ENCODE measurements at places on chromosomes 7 and 10.

DNA sequence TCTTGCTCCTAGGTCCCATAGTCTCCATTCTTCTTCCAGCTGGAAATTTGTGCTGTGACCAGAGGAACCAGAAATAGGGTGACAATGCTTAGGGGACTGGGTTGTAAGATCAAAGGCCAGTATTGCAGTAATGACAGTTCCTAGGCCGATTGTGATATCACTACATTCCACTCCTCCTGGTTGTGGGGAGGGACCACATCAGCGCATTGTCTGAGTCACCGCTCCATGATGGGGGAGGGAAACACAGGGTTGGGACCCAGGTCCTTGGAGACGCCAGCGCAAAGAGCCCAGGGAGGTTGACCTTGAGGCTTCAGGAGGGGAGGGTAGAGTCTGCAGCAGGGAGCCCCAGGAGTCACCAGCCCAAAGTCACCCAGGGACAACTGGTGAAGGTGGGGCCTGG is 20.8 kb upstream of the GGCT start:
- DNase-seq = no peak

GRCh38 chr10:124076148-124076733 is 17.2 kb downstream of the CHST15 start:
- DNase-seq = no peak

- no peak for DNase-seq
Observed at GRCh38 chr10:20512631-20513030, 384.5 kb downstream of the NEBL start.

- DNase-seq = no peak
Observed at GRCh38 chr7:110507832-110508231, 583.1 kb upstream of the LRRN3 start.

DNA sequence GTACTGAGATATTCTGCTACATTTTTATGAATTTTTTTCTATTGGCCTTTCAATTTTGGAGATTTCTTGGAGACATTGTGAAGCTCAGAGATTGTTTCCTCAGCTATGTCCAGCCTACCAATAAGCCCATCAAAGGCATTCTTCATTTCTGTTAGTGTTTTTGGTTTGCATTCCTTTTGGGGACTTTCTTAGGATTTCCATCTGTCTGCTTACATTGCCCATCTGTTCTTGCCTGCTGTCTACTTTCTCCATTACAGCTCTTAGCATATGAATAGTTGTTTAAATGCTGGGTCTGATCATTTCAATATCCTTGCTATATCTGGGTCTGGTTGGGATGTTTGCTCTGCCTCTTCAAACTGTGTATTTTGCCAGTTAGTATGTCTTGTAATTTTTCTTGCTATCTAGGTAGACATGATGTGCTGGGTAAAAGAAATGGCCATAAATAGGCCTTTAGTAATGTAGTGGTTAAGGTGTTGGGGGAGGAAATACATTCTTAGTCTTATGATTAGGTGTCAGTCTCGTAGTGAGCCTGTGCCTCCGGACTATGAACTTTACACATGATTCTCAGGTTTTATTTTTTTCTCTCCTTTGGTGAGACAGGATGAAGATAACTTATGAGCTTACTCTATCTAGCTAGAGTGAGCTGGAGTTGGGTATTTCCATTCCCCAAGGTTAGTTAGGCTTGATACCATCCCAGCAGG is 32.6 kb upstream of the NME8 start:
- no peak for DNase-seq

- DNase-seq = no peak
Observed at GRCh38 chr10:124731551-124731950, 12.6 kb downstream of the FAM53B start.

DNA sequence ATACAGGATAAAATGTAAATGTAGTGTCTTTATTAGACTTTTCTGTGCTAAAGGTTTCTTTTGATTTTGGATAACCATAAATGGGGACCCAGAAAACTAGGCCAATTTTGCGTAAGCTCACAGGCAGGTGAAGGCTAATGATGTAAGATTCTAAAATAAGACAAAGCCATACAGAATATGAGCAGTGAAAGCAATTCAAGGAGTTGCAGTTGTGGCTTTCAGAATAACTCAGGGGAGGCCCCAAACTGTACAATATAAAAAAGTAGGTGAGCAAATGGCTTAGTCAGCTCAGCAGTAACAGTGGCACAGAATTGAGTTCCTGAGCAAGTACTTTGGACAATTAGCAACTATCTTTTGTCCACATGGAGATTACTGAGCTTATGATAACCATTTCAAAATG is 81.7 kb upstream of the NRP1 start:
- no peak for DNase-seq

GRCh38 chr7:150997817-150998216 is 7.0 kb downstream of the NOS3 start:
- no peak for DNase-seq

DNA sequence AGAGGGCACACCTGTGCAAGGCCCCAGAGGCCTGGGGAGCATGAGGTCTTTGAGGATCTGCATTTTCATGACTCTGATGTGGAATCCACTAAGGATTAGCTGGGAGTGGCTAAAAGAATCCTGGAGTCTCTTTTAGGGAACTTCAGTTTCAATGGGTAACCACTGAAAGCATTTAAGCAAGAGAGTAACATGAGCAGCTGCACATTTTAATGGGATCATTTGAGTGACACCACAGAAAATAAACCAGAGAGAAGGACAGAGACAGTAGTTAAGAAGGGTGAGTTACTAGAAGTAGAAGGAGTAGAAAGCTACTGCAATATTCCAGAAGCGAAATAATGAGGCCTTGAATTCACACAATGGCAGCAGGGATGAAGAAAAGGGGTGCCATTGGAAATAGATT is 5.2 kb downstream of the GOT1 start:
- no peak for DNase-seq

DNA sequence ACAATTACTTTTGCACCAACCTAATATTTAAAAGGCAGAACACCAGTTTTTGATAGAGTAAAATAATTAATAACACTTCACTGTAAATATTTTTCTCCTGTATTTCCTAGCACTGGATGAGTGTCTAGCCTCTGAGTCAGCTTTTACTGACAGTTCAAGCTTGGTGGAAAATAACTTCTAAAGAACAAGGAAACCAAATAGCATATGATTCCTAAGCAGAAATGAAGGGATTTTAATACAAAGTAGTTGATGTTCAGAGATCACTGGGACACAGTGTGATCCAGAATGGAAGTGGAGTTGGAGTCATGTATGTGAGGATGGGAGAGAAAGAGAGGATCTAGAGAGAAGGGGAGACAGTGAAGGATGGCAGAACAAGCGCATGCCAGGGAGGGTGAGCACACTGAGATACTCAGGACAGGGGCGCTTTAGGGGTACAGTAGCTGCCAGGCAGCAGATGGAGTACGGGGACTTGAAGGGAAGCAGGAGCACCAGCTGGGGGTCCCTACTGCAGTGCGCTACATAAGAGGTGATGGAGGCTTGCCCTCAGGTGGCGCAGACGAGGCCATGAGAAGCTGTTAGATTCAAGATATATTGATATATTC is 117.9 kb upstream of the KLF6 start:
- peak; percentile 53 for DNase-seq

DNA sequence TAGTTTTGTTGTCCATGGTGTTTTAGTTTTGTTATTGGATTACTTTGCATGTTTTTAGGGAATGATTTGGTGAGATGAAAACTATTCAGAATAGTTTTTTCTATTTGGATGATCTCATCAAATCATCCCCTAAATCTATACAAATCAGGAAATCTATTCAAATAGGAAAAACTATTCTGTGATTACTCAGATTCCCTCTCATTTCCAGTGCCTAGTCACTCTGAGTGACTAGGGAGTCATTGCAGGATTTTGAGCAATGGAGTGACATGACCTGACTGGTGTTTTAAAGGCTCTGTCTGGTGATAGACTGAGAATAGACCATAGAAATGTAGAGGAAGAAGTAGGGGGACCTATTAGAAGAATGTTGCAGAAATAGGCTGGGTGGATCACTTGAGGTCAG is 72.4 kb downstream of the TPST1 start:
- DNase-seq = no peak

DNA sequence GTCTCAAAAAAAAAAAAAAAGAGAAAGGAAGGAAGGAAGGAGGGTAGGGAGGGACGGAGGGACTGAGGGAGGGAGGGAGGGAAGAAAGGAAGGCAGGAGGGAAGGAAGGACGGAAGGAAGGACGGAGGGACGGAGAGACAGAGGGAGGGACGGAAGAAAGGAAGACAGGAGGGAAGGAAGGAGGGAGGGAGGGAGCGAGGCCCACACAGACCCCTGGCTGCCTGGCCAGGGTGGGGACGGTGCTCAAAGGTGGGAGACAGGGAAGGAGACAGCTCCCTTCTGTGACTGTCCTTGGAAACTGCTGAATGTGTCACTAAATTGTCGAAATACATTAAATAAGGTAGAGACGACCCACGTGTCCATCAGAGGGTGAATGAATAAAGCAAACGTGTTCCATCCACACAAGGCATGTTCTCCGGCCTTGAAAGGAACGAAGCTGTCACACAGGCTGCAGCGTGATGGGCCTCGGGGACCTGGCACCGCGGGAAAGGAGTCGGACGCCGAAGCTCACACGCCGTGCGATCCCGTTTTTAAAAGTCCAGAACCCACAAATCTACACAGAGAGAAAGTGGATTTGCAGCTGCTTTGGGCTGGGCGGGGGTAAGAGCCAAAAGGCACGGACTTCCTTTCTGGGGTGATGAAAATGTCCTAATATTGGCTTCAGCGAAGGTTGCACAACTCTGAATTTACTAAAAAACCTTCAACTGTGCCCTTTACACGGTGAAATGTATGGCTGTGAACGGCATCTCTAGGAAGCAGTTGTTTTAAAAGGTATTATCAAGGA is 23.3 kb downstream of the ADAP1 start:
- no peak for DNase-seq

- DNase-seq = no peak
Observed at GRCh38 chr7:13882051-13882450, 107.4 kb downstream of the ETV1 start.

DNA sequence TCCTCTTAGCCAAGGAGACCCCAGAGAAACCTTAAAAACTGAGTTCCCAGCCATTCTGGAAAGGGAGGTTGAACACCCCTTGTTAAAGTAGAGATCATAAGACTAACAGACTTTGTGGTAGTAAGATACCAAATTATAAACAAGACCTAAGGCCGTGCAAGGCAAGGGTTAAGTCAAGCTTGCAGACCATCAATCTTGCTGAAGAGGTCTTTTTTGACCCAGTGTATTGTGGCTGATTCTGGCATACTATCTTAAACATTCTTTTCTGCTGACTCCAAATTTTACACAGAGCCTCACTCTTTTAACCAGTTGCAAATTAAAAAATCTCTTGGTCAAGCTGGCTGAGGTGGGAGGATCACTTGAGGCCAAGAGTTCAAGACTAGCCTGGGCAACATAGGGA is 1.2 kb upstream of the TBRG4 start:
- DNase-seq = no peak

GRCh38 chr7:98630149-98630548 is 13.1 kb downstream of the NPTX2 start:
- no peak for DNase-seq

GRCh38 chr10:84499846-84500245 is 171.5 kb downstream of the CCSER2 start:
- no peak for DNase-seq

- DNase-seq = no peak
Observed at GRCh38 chr10:1858547-1858946, 121.2 kb upstream of the ADARB2 start.

- no peak for DNase-seq
Observed at GRCh38 chr10:63684257-63684936, 163.2 kb downstream of the REEP3 start.

- DNase-seq = no peak
Observed at GRCh38 chr10:24355056-24355688, 146.2 kb downstream of the KIAA1217 start.

DNA sequence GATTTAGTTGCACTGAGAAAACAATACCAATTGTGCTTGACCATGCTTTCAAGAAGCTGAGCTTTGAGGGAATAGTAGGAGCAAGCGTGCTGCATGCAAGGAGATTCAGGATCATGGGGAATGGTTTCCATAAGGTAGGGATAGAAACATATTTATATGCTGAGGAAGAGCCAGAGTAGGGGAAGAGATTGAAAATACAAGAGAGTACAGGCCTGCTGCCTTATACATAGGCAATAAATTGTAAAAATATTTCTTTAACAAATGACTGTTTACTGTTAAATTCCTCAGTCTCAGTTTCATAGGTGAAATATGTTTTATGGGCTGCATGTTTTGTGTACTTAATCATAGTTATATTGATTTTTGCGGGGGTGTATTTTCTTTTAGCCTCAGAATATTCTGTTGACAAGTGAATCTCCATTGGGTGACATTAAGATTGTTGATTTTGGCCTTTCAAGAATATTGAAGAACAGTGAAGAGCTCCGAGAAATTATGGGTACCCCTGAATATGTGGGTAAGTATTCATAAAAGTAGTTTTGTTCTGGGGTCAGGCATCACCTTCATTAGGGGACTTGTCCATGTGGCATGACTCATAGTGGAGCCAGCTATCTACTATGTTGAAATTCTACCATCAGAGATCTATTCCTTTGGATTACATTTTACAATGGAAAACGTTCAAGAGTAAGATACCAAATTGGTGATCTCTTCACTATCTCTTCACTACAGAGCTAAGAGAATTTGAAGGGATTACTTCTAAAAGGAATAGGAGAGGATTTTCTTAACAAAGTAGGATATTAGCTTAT is 36.5 kb downstream of the STK17A start:
- DNase-seq = peak; percentile 33

DNA sequence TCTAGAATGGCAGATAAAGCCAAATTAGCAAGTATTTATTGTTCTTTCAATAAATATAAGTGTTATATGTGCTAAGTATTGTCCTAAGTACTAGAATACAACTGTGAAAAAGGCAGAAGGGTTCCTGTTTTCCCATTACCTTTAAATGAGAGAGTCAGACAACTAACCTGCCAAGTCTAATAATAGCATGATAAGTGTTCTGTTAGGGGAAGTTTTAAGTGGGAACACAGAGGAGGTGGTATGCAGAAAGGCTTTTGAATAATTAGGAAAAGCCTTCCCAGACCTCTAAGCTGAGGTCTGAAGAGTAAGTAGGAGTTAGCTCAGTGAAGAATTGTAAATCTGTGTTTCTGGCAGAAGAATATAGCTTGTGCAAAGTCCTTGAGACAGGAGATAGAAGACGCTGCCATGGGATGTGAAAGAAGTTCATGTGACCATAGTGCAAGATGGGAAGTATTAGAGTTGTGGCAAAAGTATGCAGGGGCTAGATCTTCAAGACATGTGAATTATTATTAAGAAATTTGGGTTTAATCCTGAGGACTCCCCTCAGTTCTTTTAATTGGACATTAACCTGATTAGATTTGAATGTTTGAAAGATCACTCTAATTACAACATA is 12.5 kb downstream of the SHOC2 start:
- no peak for DNase-seq

GRCh38 chr7:129559564-129559963 is 52.0 kb upstream of the NRF1 start:
- DNase-seq = no peak
